ENCODE measurements at places on chromosomes 1 and 21. TPM values are rescaled to one million over a fixed set of nuclear protein-coding genes. Genes with fewer than 3 reads are reported as not detected.

GRCh38 chr21:46116776-46117585 is 19.1 kb downstream of the COL6A2 start:
- no peak for DNase-seq

GRCh38 chr1:7500381-7501083 is 270.6 kb upstream of the VAMP3 start:
- no peak for DNase-seq

KCNT2 gene
- 5.1 TPM for total RNA-seq

PEA15 gene
- 26.8 TPM for total RNA-seq

SMG7 gene
- total RNA-seq = 22.4 TPM

GRCh38 chr1:4171480-4172450 is 271.7 kb upstream of the C1orf174 start:
- DNase-seq = peak; percentile 33

DNA sequence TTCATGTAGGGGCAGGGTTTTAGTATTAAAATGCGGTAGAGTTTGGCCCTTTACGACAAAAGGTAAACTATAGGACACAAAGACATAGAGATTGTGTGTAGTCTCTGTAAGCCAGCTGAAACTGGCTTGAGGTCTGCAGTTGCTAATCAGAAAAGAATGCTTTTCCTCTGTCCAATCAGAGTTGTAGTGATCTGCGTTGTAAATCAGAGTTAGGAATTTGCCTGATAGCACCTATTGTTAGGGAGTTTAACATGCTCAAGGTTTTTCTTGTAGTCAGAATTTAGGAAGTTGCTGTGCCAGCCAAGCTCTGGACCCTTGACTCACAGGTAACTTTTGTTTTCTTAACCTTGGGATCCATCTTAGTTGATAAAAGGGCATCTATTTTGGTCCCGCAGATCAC is 61.2 kb upstream of the VTCN1 start:
- DNase-seq = no peak

PDIK1L gene
- 11.3 TPM for total RNA-seq

- DNase-seq = no peak
These were observed 27.4 kb downstream of the PALMD start for GRCh38 chr1:99673315-99673714.

All from skin of body (tissue), 3 donors.